HTR-8/SVneo (cell line): ENCODE measurements at places on chromosomes 7 and 10.

GRCh38 chr10:68151453-68151852, 42.2 kb downstream of the MYPN start:
- DNase-seq = no peak

GRCh38 chr10:373015-373414, 237.8 kb downstream of the ZMYND11 start:
- DNase-seq = no peak

GRCh38 chr7:5230265-5231067, 40.4 kb downstream of the WIPI2 start:
- no peak for DNase-seq

- no peak for DNase-seq
These were observed 278.1 kb downstream of the TCERG1L start for GRCh38 chr10:131033166-131034085.

GRCh38 chr7:64945503-64946175, 42.6 kb downstream of the ZNF273 start:
- DNase-seq = no peak
